ENCODE measurements at places on chromosomes 6 and 20.
A peak's percentile ranks its signal among the peaks of the same experiment; 100 is the strongest.

DNA sequence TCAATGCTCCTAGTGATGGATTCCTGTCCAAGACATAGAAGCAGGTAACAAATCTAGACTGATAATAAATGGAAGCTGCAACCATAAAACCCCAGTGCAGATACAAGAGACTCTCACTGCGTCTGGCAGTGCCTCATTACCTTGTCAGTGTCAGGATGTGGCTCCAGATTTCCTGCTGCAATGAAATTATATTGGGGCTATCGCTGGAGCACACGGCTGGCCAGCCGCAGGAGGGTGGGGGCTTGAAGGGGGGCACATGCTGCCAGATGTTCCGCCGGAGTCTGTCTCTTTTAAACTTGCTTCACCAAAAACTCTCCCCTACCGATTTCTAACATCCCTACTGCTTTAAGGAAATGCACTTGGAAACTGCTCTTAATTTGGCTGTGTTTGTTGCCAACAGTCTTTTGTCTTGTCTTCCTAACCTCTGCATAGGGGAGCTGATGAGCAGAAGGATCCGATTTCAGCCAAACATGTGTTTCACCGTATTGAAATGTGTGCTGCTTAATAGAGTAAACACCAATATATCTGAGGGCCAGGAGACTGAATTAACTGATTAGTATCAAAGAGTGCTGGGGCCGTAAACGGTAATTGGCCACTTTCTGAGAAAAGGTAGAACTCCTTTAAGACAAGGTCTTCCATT, 102.2 kb upstream of the EXOC2 start:
- DNase-seq = no peak

DNA sequence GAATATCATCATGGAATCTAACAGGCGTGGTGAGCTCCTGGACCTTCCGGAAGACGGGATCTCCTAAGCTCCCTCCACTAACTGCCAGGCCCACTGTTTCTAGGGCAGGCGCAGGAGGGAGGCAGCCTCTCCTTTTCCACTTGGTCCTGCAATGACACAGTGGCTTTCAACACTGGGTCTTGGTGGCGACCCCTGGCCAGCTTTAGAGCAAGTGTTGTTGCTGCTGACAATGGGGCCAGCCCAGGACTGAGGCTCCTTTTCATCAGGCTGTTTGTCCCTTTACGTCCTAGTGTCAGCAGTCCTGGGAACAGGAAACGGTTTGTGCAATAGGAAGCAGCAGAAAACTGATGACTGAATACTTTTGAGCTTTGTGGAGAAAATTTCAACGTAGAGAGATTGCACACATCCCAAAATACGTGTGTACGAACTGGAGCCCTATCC, 9.7 kb upstream of the QKI start:
- no peak for DNase-seq

GRCh38 chr6:27451660-27452390, 21.1 kb downstream of the ZNF184 start:
- no peak for DNase-seq

DNA sequence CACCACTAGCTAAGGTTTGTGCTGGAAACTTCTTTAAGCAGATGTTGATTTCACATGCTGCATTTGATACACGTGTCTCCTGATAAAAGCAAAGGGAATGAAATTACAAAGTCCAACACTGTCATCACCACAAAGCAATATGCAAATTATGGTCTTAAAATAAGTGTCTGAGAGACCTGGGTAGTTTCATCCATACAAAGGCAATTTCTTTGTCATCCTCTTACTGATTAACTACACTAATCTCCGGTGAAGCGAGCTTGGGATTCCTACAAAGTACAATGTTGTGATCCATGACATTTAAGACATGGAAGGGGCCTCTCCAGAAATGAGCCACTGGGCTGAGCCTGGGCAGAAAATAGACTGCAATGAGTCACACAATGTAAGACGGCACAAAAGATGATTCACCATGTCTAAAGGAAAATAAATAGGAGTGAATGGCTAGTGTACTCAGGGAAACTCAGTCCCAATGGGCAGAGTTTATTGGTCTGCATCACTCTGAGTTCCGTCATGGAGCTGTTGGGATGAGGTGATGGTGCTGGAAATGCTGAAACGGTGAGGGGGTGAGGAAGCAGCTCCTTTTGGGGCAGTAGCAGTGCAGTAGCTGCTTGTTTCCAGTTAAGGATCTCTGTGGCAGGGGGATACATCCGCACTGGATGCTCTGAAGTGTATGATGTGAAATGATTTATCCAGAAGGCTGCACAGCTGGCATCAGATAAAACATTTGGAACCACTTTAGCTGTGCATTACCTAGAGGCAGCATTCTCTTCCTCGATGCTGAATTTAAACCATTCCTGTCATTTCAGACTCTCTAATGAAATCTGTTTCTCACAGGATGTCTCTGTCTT, 103.3 kb downstream of the IBTK start:
- no peak for DNase-seq

DNA sequence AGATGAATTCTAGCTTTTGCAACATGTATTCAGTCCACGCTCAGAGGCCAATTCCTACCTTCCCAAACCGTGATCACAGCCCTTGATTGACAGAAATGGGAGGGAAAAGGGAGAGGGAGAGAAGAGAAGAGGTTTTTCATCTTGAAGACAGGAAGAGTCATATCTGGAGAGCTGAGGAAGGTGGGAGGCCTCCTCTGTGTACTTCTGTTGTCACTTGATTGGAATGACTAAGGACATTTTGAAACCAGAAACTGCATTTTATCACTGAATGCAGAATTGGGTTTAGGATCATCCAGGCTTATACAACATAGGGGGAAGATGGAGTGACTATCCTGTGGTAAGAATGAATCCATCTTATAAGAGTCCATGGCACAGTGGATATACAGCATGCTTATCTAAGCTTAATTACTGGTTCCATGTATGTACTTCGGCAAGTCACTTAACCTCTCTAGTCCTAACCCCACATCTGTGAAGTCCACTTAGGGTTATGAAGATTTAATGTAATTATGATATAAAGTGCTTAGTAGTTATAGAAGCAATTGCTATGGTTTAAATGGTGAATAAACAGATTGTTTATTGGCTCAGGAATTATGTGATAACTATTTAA, 144.0 kb downstream of the BCKDHB start:
- no peak for DNase-seq

GRCh38 chr20:51756653-51757052, 11.5 kb downstream of the ATP9A start:
- no peak for DNase-seq

DNA sequence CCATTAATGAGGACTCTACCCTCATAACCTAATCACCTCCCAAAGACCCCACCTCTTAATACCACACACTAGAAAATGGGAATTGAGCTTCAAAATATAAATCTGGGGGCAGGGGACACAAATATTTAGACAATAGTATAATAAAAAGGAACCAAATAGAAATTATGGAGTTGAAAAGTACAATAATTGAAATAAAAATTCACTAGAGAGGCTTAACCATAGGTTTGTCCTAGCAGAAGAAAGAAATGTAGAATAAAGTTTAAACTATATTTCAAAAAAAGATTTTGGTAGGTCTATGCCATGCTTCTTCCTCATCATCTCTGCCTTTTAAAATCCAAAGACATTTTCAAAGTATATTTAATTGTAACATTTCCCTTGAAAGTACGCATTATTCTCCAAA, 19.5 kb upstream of the HLA-DQA1 start:
- DNase-seq = no peak

DNA sequence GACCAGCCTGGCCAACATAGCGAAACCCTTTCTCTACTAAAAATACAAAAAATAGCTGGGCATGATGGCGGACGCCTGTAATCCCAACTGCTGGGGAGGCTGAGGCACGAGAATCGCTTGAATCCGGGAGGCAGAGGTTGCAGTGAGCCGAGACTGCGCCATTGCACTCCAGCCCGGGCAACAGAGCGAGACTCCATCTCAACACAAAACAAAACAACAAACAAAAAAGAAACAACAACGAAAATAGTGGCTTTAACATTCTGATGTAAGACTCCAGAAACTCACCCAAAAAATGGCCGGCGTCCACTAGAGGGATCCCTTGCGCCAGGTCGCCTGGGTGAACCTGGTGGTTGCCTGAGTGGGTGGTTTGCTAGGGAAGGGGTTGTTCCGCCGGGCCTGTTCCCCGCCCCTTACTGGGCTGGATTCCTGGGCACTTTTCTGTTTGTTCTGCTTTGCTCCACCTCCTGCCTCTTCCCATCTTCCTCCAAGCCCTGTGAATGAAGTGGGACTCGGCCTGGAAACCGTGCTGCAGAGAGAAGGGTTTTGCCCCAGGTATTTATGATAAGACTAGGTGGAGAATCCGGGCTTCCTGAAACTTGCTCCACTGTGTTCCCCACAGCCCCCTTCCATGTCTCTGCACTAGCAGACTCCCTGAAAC, 1.5 kb downstream of the PABPC1L start:
- peak; percentile 36 for DNase-seq
